ENCODE measurements at places on chromosomes 7 and 10. TPM values are rescaled to one million over a fixed set of nuclear protein-coding genes. Genes with fewer than 3 reads are reported as not detected.

GDF2 gene
- not detected for total RNA-seq

DNA sequence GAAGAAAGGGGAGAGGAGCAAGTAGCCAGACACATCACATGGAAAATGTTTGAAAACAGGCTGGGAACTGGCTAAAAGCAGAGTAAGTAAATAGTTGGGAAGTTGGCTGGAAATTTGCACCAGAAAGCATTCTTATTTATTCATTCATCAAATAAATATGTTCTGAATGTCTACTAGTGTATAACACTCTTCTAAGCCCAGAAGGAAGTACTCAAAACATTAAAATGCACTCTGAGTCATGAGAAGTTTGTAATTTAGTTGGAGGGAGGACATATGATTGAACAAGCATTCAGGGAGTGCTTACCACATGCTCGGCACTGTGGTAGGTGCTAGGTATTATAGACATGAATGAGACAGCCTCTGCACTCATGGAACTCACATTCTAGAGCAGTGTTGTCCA, 37.0 kb upstream of the CNNM1 start:
- no peaks in the 10 kb centered on the region for H3K36me3 ChIP-seq
- no peak overlapping the region for H3K4me3 ChIP-seq
- no peaks in the 10 kb centered on the region for H3K4me1 ChIP-seq
- no peak overlapping the region for H3K27ac ChIP-seq
- no peak for DNase-seq

IFIT2 gene
- 1.7 TPM for total RNA-seq

DNA sequence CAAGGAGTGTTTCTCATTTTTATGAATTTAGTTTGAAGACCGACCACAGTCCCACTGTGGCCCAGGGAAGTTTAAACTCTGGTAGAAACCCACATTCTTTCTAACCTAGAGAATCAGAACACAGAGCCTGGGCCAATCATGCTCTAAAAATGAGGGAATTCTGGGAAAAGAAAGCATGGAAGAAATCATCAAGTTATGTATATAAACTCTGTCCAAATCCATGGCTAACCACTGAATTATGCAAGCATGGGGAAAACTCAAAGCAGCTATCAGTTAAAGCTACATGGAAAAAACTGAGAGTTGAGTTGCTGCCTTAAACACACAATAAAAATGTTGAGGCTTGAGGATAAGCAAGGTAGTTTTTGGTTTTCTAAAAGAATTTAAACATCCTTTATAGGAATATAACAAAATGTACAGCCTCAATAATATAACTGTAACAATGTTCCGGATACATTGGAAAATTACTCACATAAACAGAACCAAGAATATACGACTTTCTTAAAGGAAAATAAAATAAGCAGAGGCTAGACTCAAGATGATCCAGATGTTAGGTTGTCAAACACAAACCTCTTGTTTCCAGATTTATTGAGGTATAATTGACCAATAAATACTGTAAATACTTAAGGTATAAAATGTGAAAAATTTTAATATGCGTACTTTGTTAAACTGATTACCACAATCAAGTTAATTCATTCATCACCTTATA, 311.2 kb upstream of the GNAI1 start:
- H3K27ac ChIP-seq: no peak overlapping the region
- DNase-seq: no peak
- no peaks in the 10 kb centered on the region for H3K4me1 ChIP-seq
- no peaks in the 10 kb centered on the region for H3K27me3 ChIP-seq
- no peaks in the 10 kb centered on the region for H3K36me3 ChIP-seq

DNA sequence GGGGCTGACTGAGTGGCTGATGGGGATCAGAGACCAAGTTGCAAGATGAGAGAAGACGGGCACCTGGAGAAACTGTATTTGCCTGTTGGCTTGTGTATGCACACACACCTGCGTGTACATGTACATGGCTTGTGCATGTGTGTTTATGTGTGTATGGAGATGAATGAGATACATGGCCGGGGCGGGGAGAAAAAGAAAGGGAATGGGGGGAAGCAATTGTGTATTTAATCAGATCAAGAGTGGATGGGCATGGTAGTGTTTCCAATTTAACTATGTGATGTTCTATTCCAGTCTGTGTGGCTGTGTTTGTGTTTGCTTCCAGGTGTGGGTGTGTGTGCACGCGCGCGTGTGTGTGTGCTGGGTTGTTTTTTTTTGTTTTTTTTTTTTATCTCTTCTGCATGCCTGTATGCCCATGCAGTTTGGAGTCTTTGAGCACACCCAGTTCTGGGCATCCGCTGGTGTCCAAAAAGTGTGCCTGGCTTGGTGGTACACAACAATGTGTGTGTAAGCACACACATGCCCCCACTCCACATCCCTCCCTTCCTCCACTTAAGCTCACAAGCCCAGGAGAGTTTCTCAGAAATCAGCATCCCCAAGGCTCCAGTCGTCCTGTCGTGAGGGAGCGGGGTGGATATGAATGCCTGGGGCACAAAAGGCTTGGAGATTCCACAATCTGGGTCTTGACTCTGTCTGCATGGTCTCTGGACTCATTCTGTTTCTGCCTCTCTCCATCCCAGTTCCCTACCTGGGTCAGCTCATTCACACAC, 2.5 kb upstream of the VGF start:
- no peak overlapping the region for H3K4me3 ChIP-seq
- peaks cover 47% of the 10 kb centered on the region for H3K4me1 ChIP-seq
- H3K27me3 ChIP-seq: peaks cover 70% of the 10 kb centered on the region
- H3K36me3 ChIP-seq: no peaks in the 10 kb centered on the region
- H3K27ac ChIP-seq: peak overlapping the region; percentile 6

DNA sequence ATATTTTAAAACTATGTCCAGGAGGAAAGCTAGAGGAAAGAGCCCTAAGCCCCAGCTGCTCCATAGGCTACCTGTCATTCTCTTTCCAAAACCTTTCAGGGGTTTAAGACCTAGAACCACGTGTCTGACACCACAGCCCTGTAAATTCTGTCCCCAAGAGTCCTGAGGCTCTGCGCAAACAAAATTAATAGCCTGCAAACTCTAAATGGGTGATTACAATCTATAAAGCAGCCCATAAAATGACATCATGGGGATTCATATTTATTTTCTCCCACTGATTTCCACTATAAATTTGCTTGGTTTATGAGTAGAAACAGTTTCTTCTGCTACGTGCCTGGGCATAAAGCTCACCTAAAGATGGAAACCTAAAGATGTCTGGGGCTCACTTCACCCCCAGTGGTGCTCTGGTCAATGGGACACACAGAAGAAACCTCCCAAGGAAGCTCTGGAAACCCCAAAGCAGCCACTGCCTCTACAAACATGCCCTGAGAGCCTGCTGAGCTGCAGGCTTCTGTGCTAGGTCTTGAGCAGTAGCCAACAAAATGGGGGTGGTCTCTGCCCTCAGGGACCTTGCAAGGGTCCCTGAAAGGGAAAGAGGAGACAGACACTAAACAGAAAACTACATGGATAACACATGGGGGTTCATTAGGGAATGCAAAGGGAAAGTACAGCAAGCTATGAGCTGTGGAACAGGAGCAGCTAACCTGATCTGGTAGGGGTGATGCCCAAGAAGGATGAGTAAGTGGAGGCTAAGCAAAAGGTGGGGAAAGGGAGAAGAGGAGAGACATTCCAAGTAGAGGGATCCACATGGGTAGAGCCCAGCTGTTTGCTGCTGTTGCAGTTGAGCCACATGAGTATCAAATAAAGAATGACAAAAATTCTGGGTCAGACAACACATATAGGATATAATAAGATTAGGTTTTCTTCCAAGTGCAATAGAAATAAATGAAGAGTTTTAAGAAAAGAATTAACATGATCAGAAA, 331.7 kb downstream of the KCNMA1 start:
- no peaks in the 10 kb centered on the region for H3K4me1 ChIP-seq
- H3K36me3 ChIP-seq: no peaks in the 10 kb centered on the region
- DNase-seq: no peak

GRCh38 chr10:48455055-48455391, 148.5 kb downstream of the MAPK8 start:
- H3K27me3 ChIP-seq: no peaks in the 10 kb centered on the region
- DNase-seq: peak; percentile 53

DNA sequence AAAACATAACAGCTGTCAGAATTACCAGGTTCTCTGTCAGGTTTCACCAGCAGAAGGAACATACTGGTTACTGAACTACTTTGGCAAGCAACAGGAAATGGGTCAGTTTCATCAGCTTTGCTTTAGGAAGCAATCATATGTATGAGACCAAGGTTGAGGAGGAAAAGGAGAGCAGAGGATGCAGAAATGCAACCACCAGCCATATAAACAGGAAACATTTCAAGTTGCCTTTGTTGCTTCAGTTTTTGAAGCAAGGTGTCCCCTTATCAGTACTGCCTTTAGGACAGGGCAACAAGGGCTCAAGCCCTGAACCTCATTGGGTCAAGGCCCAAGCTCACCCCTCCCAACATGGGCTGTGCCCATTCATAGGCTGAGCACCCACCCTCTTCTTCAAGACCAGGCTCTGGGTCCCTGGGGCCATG, 10.2 kb downstream of the HIPK2 start:
- DNase-seq: peak; percentile 64
- peak overlapping the region; percentile 95 for H3K27ac ChIP-seq
- H3K36me3 ChIP-seq: peaks cover 27% of the 10 kb centered on the region
- H3K4me3 ChIP-seq: peak overlapping the region; percentile 76

DNA sequence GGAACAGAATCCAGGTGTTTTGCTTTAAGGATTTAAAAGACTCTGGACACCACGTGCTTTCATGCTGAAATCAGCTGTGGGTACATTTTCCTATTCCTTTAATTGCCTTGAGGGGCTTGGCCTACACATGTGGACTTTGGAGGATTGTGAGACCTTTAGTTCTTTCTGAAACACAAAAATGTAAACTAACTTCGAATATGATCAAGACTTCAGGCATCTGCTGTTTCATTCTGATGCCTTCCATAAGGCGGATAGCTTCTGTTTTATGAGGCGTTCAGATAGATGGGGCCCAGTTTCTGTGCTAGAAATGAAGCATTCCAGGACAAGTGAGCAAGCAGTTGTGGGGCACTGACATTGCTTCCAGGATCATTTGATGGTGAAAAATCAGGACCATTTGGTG, 1.5 kb upstream of the NOBOX start:
- no peaks in the 10 kb centered on the region for H3K4me1 ChIP-seq
- H3K27me3 ChIP-seq: peaks cover 14% of the 10 kb centered on the region
- H3K27ac ChIP-seq: no peak overlapping the region
- DNase-seq: no peak

GRCh38 chr7:47540387-47541350, 41.2 kb downstream of the TNS3 start:
- H3K4me1 ChIP-seq: no peaks in the 10 kb centered on the region
- H3K36me3 ChIP-seq: no peaks in the 10 kb centered on the region
- H3K27me3 ChIP-seq: peaks cover 10% of the 10 kb centered on the region
- H3K27ac ChIP-seq: no peak overlapping the region
- DNase-seq: no peak

DNA sequence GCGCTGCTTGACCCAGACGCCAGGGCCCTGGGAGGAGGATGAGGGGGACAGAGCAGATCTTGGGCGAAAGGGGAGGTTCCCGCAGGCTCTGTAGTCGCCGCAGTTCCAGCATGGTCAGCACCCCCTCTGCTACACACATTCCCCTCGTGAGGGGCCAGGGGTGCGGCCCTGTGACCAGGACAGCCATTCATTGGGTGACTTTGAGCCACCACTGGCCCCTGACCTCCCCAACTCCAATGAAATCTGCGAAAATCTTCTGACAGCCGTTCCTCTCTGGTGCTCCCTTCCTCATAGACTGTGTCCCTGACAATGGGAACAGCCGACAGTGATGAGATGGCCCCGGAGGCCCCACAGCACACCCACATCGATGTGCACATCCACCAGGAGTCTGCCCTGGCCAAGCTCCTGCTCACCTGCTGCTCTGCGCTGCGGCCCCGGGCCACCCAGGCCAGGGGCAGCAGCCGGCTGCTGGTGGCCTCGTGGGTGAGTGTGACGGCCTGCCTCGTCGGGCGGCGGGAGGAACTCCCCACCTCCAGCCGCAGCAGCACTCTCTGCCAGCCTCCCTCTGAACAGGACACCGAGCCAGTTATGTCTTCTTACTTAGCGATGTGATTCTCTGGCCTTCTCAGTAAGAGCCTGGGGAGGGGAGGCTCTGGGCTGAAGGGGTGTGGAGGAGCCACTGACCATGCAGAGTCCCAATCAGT, 825 bp downstream of the TMEM176A start:
- H3K27me3 ChIP-seq: peaks cover 36% of the 10 kb centered on the region
- H3K27ac ChIP-seq: no peak overlapping the region
- no peak for DNase-seq
- H3K4me1 ChIP-seq: peaks cover 8% of the 10 kb centered on the region
- peaks cover 7% of the 10 kb centered on the region for H3K36me3 ChIP-seq
